Suppressor macrophage (primary cell): ENCODE measurements at places on chromosomes 5 and 9.

- DNase-seq = no peak
These were observed 11.2 kb upstream of the IL13 start for GRCh38 chr5:132646583-132647266.

DNA sequence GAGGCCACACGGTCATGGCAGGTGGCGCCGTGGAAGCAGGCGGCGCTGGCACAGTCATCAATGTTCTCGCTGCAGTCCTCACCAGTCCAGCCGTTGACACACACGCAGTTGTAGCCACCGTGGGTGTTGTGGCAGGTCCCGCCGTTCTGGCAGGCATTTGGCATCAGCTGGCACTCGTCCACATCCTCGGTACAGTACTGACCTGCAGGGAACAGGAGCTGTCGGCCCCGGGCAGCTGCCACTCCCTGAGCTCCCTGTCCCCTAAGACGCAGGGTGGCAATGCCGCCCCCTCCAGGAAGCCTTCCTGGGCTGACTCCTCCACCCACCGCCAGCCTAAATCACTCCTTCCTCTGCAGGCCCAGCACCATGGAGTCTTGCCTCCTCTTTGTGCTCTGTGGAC, 27.2 kb downstream of the NOTCH1 start:
- DNase-seq = no peak

DNA sequence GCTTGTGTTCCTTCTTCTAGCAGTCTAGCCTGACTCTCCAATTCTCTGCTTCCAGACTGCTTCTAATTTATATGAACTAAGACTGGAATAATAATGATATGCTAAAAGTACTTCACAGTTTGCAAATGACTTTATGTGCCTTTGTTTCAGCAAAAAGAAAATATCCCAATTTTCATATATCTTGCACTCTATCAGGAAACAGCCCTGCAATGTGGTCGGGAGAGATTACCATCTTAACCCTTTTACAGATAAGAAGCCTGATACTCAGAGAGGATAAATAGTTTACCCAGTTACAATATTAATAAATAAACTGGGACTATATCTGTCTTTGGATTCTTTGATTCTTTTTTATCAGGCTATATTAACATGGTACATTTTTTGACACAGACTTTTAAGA, 126.0 kb downstream of the CDC42SE2 start:
- no peak for DNase-seq

- DNase-seq = peak; percentile 47
These were observed 75.6 kb downstream of the ST8SIA4 start for GRCh38 chr5:100827481-100827889.

DNA sequence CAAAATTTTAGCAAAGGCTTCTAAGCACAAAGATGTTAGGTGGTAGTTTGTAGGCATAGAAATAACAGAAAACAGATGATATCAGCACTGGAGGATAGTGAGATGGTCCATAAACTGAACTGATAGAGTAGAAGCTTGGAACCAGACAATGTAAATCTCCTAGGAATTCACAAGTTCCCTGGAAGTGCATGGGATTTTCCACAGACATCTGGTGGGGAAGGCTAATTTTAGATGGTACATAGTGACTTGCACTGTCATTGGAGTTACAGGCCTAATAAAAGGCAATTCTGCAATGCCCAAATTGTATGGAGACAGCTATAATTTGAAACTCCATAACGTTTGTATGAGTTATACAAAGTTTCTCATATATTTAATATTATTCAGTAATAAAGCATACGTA, 653.0 kb upstream of the MEF2C start:
- DNase-seq = no peak

GRCh38 chr5:167998148-167998767, 293.2 kb upstream of the WWC1 start:
- DNase-seq = no peak

DNA sequence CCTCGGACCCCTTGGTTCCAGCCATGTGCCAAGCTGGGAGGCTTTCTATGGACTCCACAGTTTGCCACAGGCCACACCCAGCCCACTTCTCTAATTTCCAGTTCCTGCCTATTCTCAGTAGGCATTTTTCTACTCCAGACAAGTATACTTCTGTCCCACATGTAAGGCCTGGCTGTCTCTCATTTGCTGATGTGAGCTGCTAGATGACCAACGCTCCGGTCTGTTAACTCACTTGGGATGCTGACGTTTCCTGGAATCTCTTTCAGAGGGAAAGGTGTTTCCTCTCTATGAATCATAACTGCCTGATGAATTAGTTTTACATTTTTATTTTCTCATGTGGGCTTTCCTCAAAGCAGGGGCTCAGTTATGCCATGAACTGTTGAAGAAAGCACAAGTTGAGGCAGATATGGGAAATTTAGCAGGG, 36.3 kb downstream of the ERGIC1 start:
- DNase-seq = peak; percentile 91

GRCh38 chr5:175652741-175653663, 4.9 kb upstream of the HRH2 start:
- DNase-seq = peak; percentile 28

DNA sequence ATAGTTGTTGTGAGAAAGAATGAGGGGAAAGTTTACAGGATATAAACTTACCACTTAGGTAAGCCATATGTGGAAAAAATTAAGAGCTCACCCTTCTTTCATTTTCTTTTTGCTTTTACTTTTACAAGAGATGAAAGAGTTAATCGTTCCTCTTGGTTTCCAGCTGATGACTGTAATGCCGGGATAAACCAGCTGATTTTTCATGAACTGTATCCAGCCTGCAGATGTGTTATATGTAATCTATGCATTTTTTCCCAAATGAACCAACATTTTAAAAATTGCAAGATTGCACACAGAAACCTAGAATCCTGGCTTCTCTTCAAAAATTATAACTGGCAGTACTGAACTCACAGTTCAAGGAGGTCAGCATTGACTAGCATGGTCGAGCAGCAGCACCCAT, 185.9 kb downstream of the GRIA1 start:
- no peak for DNase-seq

- DNase-seq = no peak
These were observed 15.7 kb downstream of the NREP start for GRCh38 chr5:111741278-111741677.

DNA sequence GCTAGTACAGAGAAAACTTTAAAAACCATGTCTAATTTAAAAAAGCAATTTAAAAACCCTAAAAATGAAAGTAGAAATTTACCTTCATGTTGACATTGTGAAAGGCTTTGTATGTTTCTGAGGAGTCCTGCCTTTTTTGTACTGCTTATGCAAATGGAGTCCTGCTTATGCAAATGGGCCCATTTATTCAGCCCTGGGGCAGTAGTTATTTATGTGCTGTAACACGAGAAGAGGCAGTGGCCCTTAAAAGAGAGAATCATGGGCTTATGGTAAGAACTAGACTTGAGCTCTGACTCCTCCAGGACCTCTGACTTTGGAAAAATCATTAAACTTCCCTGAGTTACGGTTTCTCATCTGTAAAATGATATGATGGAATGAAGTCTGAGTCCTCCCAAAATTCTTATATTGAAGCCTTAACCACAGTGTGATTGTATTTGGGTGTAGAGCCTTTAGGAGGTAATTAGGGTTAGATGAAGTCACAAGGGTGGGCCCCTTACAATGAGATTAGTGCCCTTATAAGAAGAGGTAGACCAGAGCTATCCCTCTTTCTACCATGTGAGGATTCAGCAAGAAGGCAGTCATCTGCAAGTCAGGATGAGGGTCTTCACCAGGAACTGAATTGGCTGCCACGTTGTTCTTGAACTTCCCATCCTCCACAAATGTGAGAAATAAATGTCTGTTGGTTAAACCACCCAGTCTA, 447.8 kb upstream of the CD180 start:
- DNase-seq = no peak

GRCh38 chr9:98784831-98785806, 11.2 kb downstream of the ANKS6 start:
- DNase-seq = no peak

DNA sequence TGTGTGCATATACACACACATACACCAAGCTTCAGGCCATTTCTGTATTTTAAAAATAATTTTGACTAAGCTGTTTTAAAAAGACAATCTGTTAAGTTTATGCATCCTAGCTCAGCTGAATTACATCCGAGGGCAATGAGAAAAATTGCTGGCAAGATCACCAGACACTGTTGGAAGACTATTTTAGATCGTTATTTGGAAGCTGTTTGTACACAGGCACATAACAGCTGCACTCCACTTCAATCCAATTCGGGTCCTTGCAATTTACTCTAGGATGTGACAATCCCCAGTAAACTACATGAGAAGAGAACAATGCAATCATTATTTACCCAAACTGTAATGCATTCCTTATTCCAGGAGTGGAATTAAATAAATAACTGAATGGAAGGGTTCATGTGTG, 79.3 kb upstream of the RASA1 start:
- DNase-seq = no peak

- DNase-seq = no peak
These were observed 564 bp upstream of the CCNH start for GRCh38 chr5:87413343-87413645.

DNA sequence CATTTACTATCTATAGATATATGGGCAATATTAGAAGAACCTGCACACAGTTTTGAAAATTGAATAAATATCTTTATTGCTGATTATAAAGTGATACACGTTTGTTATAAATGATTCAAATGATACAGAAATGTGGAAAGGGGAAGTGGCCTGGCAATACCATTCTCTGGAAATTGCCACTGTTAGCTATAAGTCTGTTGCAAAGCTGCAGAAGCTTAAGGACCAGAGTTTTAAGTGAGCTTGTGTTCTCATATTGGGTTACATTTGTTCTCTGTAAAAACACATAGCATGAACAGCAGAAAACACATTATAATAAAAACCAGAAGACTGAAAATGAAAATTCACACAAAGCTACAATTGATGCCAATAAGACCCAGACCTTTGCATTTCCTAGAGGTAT, 59.6 kb downstream of the RASGRF2 start:
- no peak for DNase-seq

DNA sequence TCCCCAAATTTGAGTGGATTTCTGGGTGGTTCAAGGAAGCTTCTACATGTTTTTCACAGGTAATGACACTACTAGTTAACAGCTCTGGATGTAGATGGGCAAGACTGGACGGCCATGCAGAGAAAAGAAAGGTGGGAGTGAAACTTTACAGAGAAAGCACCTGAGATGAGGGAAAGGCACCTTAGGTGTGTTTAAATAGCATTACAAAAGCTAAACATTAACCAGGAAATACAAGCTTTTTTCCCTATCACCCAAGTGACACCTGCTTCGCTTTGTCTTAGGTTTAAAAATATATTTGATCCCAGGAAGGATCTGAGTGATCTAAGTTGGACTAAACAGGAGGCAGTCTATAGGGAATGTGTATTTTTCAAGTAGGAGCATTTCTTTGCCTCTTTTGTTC, 8.3 kb downstream of the C9orf152 start:
- no peak for DNase-seq

GRCh38 chr5:1242733-1243486, 17.7 kb downstream of the SLC6A18 start:
- no peak for DNase-seq

DNA sequence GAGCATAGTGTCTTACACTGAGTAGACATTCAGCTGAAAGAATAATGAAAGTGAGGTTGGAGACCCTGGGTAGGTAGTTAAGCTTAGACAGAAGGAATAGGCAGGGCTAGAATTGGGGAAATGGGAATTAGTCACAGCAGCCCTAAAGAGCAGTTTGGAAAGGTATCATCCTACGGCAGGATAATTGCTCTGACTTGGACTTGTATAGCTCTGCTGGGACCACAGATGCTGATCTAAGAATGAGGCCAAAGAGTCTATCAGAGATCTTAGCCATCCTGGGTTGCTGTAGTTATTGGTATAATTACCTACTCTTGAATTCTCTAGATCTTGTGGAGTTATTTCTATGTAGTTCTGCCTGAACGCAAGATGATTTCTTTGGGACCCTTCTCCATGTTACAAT, 288.0 kb downstream of the ASTN2 start:
- DNase-seq = no peak

DNA sequence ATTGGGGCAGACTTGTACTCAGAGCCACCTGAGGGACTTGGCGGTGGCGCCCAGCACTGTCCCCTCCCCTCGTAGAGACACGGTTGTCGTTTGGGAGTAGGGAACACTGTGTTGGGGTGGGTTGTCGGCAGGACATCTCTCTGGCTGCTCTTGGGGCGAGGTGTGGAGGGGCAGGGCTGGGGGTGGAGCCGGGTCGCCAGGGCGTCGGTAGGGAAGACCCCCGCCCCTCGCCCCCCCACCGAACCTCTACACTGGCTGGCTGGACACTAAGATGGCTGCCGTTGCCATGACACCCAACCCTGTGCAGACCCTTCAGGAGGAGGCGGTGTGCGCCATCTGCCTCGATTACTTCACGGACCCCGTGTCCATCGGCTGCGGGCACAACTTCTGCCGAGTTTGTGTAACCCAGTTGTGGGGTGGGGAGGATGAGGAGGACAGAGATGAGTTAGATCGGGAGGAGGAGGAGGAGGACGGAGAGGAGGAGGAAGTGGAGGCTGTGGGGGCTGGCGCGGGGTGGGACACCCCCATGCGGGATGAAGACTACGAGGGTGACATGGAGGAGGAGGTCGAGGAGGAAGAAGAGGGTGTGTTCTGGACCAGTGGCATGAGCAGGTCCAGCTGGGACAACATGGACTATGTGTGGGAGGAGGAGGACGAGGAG, 778 bp downstream of the TRIM41 start:
- peak; percentile 55 for DNase-seq

DNA sequence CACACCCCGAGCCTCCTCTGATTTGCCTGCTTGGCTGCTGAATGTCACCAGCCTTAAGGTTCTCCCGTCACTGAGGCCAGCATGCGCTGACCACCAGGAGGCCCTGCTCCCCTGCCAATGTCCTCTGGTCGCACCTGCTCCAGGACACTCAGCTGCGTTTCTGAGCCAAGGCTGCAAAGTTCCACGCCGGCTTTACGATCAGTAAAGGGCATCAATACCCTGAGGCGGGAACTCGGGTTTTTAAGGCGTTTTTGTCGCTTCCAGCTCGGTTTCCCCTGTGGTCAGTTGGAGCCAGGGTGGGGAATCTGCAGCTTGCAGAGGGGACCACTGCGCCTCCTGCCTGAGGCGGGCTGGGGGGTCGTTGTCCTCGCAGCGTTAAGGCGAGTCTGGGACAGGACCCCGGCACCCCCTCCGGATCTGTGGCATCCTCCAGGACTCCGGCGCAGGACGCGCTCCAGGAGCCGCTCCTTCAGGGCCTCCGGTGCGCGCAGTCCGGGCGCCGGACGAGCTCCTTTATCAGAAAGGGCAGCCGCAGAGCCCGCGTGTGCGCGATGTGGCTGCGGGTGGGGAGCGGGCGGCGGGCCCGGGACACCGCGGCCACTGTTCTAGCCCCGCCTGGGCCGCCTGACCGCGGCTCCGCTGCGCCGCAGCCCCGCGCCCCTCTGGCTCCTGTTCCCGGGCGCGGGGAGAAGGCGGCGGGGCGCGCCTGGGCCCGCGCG, 24.1 kb upstream of the FLT4 start:
- DNase-seq = no peak

- no peak for DNase-seq
These were observed 296.2 kb upstream of the IRX1 start for GRCh38 chr5:3299441-3299840.

DNA sequence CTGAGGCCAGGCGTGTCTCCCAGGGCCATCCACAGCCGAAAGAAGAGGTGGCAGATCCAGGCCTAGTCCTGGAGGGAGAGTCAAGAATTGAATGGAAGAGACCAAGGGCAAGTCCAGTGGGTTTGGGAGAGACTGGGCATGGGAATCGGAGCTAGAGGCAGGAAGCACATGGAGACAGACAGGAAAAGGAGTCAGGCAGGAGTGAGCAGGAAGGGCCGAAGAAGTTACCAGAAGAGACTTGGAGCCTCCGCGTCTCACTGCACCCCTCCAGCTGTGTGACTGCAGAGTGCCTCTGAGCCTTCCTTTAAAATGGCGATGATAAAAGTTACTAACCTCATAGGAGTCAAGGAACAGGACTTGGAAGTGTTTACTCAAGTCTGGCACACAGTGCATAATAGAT, 64.4 kb upstream of the ANGPTL2 start:
- DNase-seq = no peak

GRCh38 chr9:136885950-136886578, at the start of gene TRAF2:
TSS of gene TRAF2 (plus strand) at chr9:136886516. CDS start at chr9:136898741, 12,225 bp downstream.
- DNase-seq = peak; percentile 99
